Myometrial cell (primary cell): ENCODE measurements at places on chromosomes 3 and 15. TPM values are rescaled to one million over a fixed set of nuclear protein-coding genes. Genes with fewer than 3 reads are reported as not detected.

ADPRH gene
- 6.1 and 6.9 TPM in 2 replicates for total RNA-seq

SH3GL3 gene
- 0.86 TPM in 1 of 2 replicates, not detected in the other for total RNA-seq

C3orf22 gene
- not detected in 2 replicates for total RNA-seq

WNT5A gene
- total RNA-seq = 46.1 and 47.7 TPM in 2 replicates

CCR2 gene
- not detected in 2 replicates for total RNA-seq

DNASE1L3 gene
- total RNA-seq = not detected in 2 replicates

PLOD2 gene
- 130 and 185 TPM in 2 replicates for total RNA-seq

ROPN1 gene
- total RNA-seq = 0.18 TPM in 1 of 2 replicates, not detected in the other

GNAT1 gene
- total RNA-seq = not detected in 2 replicates

CNTN4 gene
- not detected in 2 replicates for total RNA-seq

ADCY5 gene
- total RNA-seq = 0.53 TPM in 1 of 2 replicates, not detected in the other

RAD51 gene
- total RNA-seq = 5.5 and 6.3 TPM in 2 replicates

TMEM40 gene
- total RNA-seq = not detected in 2 replicates

PIF1 gene
- 19.0 and 23.4 TPM in 2 replicates for total RNA-seq

CSTA gene
- 0.89 TPM in 1 of 2 replicates, not detected in the other for total RNA-seq

PLS1 gene
- 0.53 and 0.58 TPM in 2 replicates for total RNA-seq

CYP1A1 gene
- not detected in 2 replicates for total RNA-seq

CIB1 gene
- total RNA-seq = 47.1 and 57.7 TPM in 2 replicates

FHIT gene
- not detected in 2 replicates for total RNA-seq

CASR gene
- total RNA-seq = not detected in 2 replicates

TRIM42 gene
- total RNA-seq = not detected in 2 replicates

MYRIP gene
- not detected in 2 replicates for total RNA-seq

IMPG2 gene
- total RNA-seq = under 0.01 and 0.18 TPM in 2 replicates

FGD5 gene
- total RNA-seq = not detected in 2 replicates
